ENCODE measurements at places on chromosomes 13 and 19.

DNA sequence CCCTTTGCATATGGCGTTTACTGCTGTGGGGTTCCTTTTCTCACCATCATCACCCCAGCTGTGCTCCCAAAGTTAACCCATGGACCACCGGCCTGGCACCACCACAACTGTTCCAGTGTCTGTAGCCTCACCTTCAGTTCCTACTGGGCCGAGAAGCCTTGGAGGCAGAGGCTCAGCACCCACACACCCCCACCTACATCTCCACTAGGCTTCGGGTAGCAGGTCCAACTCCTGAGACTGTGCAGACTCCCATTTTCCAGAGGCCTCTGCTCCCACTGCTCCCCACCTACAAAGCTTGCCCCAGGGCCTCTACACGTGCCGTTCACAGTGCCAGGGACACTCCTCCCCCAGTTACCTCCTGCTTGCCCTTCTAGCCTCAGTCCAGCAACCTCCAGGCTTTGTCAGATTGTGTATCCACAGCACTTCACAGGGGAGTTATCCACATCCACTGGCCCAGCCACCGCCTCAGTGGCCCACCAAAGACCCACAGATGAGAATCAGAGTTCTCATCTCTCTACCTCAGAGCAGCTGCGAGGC is 14.1 kb downstream of the SLC27A5 start:
- DNase-seq, result no peak

- no peak for DNase-seq
Measured at GRCh38 chr19:17765069-17765618, 13.9 kb downstream of the FCHO1 start.

DNA sequence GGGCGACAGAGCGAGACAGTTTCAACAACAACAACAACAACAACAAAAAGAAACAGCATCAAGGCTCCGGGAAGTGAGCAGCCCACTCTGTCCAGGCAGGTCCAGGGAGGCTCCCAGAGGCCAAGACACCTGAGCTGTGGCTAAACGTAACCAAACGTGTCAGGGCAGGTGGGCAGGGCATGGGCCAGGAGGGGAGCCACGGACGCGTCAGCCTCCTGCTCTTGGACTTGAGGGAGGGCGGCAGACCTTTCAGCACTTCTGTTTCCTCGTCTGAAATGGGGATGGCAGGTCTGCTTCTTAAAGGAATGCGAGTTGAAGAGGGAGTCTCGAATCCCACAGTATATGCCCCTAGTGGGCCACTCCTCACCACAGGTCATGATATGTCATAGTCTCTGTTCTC is 53.8 kb downstream of the MYO9B start:
- DNase-seq, result no peak

- DNase-seq, result peak; percentile 75
Measured at GRCh38 chr19:48510421-48511268, 990 bp downstream of the LMTK3 start.

GRCh38 chr19:38653028-38653571 is 5.7 kb downstream of the ACTN4 start:
- no peak for DNase-seq

DNA sequence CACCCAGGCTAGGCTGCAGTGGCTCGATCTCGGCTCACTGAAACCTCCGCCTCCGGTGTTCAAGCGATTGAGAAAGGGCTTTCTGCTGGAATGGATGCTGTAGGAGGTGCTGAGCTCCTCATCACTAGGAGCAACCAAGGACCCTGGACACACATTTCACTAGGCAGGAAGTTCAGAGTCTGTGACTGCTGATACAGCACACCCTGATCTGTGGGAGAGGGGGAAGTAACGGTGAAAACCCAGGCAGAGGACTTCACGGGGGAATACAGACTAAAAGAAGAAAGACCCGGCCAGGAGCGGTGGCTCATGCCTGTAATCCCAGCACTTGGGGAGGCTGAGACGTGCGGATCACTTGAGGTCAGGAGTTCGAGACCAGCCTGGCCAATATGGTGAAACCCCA is 11.9 kb upstream of the NOTCH3 start:
- DNase-seq, result no peak

DNA sequence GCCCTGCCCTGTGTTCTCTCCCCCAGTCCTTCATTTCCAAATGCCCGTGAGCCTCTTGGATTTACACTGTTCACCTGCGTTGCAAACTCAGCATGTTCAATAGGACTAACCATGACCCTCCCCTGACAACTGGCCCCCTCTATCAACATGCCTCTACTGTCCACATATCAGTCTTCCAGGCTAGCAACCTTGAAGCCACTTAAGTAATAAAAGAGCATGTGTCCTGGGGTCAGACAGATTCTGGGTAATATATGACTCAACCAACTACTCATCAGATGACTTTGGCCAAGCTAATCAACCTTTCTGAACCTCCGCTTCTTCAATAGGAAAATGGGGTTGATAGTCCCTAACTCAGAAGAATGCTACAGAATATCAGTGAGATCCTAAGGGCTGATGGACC is 15.1 kb upstream of the PDX1 start:
- DNase-seq, result no peak

DNA sequence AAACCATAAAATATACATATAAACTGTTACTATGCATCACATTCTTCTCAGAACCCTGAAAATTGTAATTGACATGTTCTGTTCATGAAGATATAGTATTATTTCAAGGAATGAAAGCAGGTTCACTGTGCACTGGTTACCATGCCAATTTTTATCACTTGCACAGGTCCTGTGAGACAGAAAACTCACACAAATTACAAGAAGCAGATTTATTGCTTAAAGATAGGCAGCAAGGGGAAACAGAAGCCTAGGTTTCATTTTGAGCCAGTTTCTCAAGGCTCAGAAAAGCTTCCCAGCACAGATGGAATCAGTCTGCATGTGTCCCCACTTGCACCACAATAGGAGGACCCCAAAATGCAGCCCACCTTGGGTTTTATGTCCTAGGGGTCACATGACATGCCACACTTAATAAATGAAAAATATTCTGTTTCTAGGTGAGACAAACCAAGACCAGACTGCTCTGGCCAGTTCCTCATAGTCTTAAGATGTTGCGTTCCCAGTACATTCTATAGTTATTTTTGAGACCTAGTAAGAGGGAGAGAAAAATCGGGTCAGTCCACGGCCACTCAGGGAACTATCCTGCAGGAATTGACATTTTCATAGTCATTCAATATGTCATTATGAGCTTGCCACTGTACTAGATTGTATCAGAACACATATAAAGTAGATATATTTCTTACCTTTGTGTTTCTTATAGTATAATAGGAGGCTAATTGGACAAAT is 459.1 kb upstream of the ATXN8OS start:
- no peak for DNase-seq

- DNase-seq, result no peak
Measured at GRCh38 chr13:51728972-51729371, 75.0 kb downstream of the DHRS12 start.

DNA sequence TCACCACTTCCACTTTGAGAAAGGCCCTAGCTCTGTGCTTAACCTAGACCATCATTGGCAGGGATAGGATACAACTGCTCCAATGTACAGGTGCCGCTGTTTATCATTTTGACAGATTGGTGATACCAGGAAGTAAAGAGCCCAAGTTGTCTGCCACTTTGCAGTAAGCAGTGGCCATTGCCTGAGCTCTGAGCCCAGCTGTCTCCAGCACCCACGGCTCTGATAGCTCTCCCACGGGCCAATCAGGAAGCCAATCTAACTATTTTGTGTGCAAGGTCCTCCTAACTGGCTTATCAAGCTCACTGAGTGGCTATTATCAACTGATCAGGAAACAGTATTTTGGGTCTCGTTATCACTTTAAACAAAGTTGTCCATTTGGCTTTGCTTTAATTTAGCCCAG is 181.1 kb downstream of the DCT start:
- no peak for DNase-seq

- no peak for DNase-seq
Measured at GRCh38 chr13:94195715-94196114, 283.8 kb downstream of the DCT start.

- DNase-seq, result no peak
Measured at GRCh38 chr13:110319397-110319773, 12.3 kb downstream of the COL4A2 start.

DNA sequence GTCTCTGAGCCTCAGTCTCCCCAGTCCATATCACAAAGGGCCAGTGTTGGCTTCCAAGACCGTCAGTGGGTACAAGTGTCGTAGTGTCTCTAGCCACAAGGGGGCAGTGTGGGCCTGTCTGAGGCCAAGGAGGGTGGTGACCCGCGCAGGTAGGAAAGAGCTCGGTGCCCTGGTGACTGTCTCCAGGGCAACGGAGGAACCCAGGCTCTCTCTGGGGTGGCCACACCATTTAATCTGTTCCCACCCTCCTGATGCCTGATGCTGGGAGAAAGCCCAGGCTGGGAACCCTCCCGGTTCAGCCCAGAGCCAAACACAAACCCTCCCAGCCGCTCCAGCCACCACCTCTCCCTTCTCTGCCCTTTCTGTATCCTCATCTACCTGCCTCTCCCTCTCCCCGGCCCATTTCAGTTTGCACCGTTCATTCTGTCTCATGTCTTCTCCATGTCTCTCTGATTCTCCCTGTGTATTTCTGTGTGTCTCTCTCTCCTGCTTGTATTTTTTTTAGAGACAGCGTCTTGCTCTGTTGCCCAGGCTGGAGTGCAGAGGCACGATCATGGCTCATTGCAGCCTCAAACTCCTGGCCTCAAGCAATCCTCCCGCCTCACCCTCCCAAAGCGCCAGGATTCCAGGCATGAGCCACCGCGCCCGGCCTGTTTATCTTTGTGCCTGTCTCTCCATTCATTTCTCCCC is 17.5 kb upstream of the MEIS3 start:
- DNase-seq, result peak; percentile 85

- no peak for DNase-seq
Measured at GRCh38 chr13:98942997-98943396, 34.9 kb downstream of the DOCK9 start.

DNA sequence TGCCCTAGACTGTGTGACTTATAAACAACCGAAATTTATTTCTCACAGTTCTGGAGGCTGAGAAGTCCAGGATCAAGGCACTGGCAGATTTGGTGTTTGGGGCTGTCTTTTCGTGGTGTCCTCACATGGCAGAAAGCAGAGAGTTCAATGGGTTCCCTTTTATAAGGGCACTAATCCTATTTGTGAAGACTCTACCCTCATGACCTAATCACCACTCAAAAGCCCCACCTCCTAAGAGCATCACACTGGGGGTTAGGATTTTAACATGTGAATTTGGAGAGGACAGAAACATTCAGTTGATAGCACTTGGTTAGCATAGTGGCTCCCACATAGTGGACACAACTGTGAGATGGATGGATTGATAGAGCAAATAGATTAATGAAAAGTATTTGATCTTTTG is 21.5 kb upstream of the GPR18 start:
- DNase-seq, result no peak

All from activated CD4-positive, alpha-beta T cell treated with anti-CD3 and anti-CD28 coated beads, Interleukin-2, amount 50 U/mL, for 48 hours (primary cell).